ENCODE measurements at places on chromosomes 11 and 22.

DNA sequence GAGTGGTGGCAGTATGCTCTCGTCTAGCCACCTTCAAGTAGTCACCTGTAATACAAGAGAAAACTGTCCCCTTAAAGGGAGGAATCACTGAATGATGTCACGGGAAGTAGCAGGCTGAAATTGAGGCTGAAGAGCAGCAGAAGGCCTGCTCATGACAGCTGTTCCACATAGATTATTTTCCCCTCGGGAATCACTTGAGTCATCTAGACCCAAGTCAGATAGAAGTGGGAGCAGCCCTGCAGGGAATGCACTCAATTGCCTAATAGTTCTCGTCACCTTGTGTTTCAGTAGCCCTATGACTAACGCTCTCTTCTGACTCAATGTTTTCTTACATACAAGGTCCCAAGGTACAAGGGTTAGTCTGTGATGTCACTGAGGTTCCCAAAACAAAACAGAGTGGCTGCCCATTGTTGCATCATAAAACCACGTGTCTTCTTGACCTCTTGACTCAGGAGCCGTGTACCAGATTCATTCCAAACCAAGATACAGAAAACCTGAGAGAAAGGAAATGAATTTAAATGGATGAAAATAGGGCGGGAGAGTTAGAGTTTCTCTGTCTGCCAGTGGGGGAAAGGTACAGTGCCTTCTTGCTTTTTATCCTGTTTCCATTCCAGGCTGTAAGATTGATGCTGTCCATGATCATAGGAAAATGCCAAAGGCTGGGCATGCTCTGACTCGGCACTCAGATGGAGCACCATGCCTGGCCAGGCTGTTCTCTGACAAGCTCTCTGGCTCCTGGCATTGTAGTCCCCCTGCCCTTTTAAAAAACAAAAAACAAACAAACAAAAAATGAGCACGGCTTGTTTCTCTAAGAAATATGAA lies 21.6 kb upstream of the C11orf96 start:
- DNase-seq = no peak

DNA sequence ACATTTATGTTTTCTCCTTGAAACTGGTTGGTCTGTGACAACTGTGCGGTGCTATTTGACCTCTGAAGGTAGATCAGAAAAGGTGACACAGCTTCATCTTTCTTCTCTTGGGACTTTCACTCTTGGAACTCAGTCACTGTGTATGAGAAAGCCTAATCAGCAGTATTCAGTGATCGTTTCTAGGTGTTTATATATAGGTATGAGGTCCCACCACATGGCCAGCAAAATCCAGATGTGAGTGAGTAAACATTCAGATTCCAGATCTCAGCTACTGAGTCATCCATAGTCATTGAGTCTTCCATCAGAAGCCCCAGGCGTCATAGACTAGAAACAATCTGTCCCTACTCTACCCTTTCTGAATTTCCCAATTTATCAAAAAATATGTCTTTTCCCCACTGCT lies 117.3 kb upstream of the CTSC start:
- no peak for DNase-seq

DNA sequence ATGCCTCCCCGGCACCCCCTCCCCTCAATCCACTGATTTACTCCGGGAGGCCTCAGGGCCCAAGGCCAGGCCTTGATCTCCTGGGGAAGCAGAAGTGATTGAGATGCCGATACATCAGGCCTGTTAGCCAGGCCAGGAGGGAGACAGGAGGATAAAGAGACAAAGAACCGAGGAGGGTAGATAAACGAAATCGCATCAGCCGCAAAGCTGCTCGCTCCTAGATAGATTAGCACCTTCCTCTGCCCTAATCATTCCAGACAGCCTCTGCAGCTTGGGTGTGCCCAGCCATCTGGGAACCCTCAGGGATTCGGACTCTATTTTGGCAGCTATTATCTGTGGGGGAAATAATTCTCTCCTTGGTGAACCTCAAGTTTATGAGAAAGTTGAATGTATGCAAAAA lies 121.2 kb downstream of the ABTB2 start:
- no peak for DNase-seq

- no peak for DNase-seq
Observed at GRCh38 chr11:34300026-34300925, 57.5 kb downstream of the ABTB2 start.

DNA sequence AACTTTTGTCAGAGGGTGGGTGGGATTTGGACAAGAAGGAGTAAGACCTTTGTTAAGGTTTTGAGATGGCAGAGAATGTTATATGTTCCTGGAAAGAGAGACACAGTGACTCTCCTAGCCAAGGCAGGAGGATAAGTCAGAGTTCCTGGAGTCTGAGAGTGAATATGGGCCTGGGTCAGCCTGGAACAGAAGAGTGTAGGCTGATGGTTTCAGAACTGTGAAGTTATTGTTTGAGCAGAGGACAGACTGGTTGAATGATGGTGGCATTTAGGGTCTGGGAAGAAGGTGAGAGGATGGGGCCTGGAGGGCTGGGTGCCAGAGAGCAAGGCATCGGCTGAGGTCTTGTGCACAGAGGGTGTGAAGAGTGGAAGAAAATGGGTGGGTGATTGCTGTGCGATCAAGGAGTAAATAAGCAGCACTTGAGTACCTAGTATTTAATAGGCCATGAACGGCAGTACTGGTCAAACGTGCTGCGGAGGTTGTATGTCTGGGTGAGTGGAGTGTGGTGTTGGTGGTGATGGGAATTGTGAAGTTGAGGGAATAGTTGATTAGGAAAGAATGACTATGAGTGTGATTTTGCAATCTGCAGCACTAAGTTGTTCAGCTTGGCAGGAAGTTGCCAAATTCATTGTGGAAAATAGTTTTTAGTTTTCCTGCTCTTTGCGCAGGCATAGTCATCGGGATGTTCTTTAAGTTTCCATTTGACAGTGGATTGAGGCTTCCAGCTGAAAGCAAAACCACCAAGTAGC lies 1.8 kb downstream of the PANX1 start:
- no peak for DNase-seq

GRCh38 chr11:70581991-70582885 lies 183.9 kb downstream of the CTTN start:
- no peak for DNase-seq
